ENCODE measurements at places on chromosomes 5 and 9.

DNA sequence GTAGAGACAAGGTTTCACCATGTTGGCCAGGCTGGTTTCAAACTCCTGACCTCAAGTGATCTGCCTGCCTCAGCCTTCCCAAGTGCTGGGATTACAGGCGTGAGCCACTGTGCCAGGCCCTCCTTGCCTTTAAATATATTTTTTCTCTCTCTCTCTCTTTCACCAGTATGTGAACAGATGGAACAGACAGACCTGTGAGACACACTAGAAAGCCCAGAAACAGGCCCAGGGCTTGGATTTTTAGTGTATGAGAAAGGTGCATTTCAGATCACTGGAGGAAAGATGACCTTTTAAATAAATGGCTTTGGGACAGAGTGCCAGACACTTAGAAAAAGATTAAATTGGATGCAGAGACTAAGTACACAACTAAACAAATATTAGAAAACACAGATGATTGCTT lies 3.1 kb downstream of the RASGEF1C start:
- no peak for DNase-seq

GRCh38 chr5:35828082-35828598 lies 28.6 kb upstream of the IL7R start:
- no peak for DNase-seq

DNA sequence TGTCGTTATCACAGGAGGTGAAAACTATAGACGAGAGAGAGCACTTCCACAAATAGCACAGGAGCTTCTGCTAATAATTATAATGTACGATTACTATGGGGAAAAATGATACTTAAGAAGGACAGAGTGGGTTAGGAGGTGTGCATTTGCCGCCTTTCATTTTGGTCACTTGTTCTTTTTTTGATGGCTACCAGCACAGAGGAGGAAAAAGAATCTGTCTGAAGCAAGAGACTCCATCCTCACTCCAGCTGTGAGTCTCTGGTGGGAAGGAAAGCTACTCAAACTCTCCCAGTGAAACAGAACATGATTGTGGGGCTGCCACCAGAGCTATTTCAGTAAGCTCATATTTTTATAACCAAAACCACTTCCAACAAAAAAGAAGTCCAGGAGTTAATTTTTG lies 270.4 kb upstream of the TMEM161B start:
- DNase-seq: no peak

DNA sequence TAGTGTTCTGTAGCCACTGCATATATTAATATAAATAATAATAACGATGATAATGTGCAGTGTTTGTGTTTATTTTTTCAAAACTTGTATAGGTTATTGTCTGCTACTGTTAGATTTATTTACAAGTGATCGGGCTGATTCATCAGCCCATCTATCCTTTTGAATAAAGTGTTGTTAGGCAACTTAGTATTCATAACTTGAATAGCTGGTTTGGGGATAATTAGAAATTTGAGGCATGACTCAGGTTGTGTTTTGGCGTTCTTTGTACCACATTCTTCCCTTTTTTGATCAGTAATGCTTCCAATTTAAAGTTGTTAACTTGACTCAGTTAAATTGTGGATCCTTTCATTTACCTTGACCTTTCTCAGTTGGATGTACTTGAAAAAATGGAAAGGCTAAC lies 69.7 kb downstream of the FOCAD start:
- DNase-seq: no peak

DNA sequence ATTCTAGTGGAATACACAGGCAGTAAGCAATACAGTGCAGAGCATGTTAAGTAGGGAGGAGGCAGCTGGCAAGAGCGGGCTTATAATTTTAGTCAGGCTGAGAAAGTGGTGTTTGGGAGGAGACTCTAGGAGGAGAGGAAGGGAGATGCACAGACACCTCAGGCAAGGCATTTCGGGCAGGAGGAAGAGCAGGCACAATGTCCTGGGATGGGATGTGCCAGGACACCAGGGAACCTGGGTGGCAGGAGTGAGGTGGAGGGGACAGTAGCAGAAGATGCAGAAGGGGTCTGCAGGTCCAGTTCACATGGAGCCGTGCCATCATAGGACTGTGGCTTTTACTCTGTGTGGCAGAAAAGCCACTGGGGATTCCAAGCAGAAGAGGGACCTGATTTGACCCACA lies 143.7 kb upstream of the FSTL4 start:
- DNase-seq: no peak

DNA sequence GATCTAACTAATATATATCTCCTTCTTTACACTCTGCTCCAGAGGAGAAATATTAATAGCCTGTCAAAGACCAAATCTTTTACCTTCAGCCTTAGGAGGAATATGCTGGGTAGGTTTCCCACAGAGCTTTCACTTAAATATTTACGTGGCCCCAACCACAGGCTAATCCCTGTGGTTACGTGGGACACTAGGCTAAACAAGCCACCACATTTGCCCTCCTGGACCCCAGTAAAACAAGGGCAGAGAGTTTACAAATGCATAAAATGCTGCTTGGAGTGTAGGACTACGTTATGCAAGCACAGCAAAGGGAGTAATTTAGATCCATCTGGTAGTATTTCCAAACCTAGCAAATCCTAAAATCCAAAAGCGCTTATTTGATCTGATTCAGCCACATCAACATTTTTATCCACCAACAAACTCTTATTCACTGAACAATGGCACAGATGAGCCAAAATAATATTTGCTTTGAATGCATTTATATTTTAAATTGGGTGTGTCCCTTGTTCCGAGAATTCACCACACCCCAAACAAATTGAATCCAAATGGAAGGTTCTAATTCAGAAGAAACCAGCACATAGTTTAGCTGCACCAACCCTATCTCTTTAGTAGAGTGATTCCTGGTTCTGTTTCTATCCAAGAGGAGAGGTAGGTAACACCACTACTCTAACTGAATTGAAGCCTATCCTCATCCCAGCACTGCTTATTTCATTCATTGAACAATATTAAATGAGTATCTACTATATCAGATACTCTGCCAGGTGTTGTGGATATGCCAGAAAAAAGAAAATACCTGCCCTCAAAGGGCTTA lies 179.0 kb downstream of the TSSK1B start:
- no peak for DNase-seq

DNA sequence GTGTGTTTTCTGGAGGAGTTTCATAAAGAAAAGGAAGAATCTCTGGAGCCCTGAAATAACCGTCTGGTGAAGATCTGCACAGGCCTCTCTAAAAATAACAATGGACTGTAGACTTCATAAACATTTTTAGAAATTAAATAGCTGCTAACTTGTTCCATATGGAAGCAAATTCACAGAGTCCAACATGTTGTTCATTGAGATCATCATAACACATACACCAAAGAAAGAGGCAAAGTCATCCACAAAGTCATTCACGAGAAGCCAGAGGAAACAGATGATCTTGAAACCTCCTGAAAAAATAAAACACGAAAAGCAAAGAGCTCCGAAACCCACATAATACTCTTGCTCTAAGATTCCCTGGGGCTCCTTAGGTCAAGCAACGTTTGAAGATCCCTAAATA lies 347.8 kb downstream of the EFNA5 start:
- peak; percentile 16 for DNase-seq

DNA sequence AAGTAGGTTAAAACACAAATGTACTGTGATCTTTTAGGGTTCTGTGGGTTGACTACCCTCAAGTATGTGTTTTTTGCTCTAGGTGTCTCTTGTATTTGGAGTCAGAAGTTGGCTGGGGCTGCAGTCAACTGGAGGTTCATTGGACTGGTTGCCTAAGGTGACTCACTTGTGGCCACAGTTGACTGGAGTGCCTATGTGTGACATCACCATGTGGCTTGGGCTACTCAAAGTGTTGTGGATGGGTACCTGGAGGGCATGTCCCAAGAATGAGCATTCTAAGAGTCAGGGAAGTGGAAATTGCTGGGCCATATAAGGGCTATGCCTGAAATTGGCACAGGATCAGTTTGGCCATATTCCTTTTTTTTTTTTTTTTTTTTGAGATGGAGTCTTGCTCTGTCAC lies 27.4 kb downstream of the SNX30 start:
- no peak for DNase-seq

- no peak for DNase-seq
Measured at GRCh38 chr9:137252555-137253506, 1.7 kb downstream of the STPG3 start.

GRCh38 chr5:168177831-168178450 lies 113.5 kb upstream of the WWC1 start:
- DNase-seq: no peak

DNA sequence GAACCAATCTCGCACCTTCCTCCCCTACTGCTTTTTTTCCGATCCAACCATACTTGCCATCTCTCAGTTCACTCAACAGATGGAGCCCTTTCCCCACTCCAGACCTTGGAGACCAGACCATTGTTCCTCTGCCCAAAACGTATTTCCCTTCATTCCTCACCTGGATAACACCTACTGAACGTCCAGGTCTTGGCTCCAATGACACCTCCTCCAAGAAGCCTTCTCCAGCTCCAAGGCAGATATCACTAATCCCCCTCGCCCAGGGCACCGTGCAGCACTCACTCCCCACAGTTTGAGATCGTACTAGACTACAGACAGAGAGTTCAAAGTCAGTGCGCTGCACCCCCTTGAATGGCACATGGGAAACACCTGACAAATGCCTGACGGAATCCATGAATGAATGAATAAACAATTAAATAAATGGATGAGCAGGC lies 47.1 kb upstream of the AKNA start:
- no peak for DNase-seq

- DNase-seq: peak; percentile 93
Measured at GRCh38 chr5:173472164-173472563, 143.9 kb upstream of the STC2 start.

GRCh38 chr5:101976933-101977332 lies 319.2 kb downstream of the SLCO4C1 start:
- no peak for DNase-seq

GRCh38 chr5:72472666-72473422 lies 34.4 kb downstream of the ZNF366 start:
- no peak for DNase-seq

DNA sequence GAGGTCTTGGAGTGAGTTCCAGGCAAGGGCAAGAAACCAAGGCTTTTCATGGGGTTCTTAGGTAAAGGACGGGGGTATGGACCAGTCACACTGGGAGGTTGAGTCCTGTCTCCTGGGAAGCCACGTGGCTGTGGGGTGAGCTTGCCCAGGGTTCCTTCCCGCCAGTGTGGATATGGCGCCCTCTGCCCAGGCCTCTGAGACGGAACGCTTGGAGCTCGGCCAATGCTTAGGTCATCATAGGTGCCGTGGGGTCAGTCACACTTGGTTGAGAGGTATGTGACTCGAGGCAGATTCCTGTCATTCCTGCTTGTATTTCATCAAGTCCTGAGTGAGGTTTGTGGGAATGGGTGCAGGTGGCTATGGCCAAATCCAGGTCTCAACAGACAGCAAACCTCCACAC lies 46.2 kb downstream of the TENT4A start:
- no peak for DNase-seq

DNA sequence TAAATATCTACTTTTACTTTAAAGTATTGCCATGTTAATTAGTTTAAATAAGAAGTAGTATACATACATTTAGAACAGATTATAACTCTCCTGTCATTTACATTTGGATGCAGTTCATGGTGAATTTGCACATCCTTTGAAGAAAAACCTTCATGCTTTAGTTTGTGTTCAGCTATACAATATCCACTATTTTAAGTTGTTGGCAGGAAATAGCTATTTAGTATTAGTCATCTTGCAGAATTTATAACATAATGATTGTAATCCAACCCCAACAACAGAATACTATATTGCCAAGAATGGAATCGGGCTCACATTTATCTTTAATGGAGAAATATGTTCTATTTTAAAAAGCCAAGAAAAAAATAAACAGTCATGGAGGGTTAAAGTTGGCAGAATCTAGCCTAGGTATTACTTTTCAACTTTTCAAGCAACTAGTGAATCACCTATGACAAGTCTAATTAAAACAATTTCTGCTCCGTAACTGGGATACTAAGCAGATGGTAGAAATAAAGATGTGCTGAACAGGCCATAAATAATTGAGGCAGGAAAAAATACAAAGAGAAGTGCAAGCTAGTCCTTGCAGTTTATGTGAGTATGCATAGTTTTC lies 1170.6 kb upstream of the NUDT12 start:
- DNase-seq: no peak

All from AG04450 (cell line).